Immature natural killer cell (primary cell): ENCODE measurements at places on chromosomes 12 and 14. TPM values are rescaled to one million over a fixed set of nuclear protein-coding genes. Genes with fewer than 3 reads are reported as not detected.

DNA sequence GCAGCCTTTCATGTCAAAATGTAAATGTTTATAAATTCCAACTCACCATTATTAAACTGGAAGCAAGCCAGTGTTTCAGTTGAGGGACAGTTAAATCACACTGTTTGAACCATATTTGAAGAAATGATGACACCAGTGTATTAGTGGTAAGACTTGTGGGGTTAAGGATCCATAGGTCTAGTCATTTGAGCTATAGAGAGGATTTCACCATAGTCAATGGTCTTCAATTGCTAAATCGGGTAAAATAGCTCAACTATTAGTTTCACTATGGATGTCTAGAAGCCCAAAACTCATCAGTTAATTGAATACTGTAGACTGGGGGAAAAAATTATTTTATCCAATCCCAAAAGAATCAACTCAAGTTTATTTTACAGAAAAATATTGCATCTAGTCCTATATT, 659.1 kb downstream of the NRXN3 start:
- no peak for DNase-seq

GRCh38 chr14:95488376-95489213, 27.9 kb downstream of the SYNE3 start:
- no peak for DNase-seq

DNA sequence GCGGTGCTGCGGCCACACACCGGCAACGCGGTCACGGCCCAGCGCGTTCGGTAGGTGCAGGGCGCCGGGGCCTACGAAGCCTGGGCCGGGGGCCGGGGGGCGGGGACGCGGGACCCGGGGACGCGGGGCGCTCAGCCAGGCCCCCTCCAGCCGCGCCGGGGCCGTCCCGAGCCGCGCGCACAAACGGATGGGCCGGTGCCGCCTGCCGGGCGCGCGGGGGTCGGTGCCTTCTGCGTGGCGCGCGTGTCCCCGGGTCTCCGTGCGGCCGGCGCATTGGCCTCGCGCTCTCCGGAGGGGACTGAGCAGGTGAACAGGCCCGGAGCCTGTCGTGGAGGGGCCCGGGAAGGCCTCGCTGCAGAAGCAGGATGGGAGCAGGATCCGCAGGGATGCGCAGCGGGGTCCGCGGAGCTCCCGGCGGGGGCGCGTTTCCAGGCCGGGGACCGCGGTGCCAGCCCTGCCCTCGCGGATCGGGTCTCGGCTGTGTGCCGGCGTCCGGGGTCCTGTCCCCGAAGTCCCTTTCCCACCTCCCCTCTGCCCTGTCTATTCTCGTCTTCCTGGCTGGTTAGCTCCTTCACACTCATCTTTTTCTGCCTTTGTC, 421 bp downstream of the GLT1D1 start:
- peak; percentile 29 for DNase-seq

GRCh38 chr12:27309293-27309994, 23.2 kb upstream of the BMAL2 start:
- no peak for DNase-seq

GRCh38 chr14:21095430-21096205, 2.8 kb downstream of the ZNF219 start:
- no peak for DNase-seq

- DNase-seq, result no peak
These were observed 114.3 kb downstream of the ADCK1 start for GRCh38 chr14:77914073-77914721.

GRCh38 chr14:22512106-22512814, 76.8 kb downstream of the DAD1 start:
- no peak for DNase-seq

DNA sequence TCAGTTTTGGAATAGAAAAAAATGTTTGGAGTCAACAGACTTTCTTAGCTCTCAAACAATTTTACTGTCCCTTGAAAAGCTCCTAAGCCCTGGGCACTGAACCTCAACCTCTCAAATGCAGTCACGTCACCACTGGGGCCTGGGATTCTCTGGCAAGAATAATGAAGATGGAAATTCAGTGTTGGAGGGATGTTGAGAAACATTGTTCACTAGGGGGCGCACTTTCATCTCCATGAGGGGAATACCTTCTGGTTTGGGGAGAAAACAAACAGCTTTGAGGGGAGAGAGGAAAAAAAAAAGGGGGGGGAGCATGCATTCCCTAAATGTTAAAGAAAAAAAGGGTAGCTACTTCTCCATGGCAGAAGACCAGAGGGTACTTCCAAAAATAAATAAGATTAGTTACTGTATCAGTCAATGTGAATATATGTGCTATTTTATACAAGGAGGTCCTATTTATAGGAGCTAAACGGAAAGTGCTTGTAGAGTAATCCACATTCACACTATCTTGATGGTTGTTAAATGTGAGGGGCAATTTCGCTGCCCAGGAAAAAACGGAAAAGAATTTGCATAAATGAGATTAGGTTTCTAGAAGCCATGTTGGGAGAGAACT, 5.8 kb upstream of the TBPL2 start:
- DNase-seq, result peak; percentile 40

DNA sequence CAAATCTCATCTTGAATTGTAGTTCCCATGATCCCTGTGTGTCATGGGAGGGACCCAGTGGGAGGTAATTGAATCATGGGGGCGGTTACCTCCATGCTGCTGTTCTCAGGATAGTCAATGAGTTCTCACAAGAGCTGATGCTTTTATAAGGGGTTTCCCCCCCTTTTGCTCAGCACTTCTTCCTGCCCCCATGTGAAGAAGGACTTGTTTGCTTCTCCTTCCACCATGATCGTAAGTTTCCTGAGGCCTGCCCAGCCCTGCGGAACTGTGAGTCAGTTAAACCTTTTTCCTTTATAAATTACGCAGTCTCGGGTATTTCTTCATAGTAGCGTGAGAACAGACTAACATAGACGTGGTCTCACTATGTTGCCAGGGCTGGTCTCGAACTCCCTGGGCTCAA, 56.1 kb upstream of the EIF5 start:
- DNase-seq, result no peak

- DNase-seq, result no peak
These were observed 9.7 kb downstream of the TNS2 start for GRCh38 chr12:53059434-53060063.

DNA sequence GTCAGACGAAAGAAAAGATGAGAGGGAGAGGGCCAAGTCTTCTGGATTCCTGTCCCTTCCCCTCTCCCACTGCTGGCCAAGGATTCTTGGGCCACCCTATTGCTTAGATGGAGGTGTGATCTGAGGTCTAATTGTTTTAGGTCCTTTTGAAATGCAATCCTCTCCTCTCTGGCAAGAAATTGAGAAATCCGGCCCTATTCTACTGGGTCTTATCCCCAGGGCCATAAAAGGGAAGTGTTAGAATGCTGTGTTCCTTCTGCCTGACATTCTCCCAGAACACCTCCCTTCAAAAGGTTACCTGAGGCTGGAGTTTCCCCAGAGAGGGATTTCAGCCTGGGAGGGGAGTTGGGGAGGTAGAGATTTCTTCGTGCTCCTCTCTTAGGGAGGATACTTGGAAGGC, 4.4 kb downstream of the WNT5B start:
- no peak for DNase-seq

DNA sequence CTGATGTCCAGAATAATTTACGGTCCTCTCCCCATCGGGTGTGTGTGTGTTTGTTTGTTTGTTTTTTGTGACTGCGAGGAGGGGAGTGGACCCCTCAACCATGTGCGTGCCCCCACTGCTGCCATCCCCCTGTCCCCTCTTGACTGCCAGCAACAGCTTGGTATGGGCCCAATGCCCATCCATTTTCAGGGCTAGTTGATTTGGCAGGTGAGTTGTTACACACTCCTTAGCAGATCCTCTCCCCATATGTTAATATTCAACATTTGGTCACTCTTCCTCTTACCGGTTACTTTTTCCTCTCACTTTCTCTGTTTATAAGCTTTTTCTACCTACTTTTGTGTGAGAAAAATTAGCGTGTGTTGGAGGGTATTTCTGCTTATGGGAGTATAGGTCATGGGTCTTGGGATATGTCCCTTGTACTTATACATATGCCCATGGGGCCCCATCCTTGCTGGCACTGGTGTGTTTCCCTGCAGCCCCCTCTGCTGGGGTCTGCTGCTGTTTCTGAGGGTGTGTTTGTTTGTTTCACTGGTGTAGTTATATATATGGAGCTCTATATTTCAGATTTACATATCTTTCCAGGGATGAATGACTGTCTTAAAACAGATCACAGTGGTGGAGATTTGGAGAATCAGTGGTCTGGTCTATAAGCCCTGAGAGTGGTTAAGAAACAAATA, 33.8 kb downstream of the ZFHX2 start:
- no peak for DNase-seq

- DNase-seq, result no peak
These were observed 11.8 kb downstream of the NUBPL start for GRCh38 chr14:31572955-31573354.

DNA sequence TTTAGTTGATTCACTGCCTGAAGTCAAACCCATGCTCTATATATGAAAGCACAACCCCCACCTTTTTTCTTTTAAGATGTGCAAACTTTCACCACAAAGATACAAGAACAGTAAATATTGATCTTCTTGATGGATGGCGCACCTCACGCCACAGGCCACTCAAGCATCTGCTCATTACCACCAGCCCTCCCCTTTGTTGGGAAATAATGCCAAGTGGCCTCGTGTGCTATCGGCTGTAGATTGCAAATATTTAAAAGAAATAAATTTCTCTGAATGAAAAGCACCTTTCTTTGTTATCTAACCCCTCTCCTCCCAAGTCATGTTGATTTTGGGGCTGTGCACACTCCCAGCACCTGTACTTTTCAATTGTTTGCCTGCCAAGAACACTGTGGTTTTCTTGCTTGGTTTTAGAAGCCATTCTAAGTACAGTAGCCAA, 122.7 kb downstream of the C12orf42 start:
- no peak for DNase-seq

DNA sequence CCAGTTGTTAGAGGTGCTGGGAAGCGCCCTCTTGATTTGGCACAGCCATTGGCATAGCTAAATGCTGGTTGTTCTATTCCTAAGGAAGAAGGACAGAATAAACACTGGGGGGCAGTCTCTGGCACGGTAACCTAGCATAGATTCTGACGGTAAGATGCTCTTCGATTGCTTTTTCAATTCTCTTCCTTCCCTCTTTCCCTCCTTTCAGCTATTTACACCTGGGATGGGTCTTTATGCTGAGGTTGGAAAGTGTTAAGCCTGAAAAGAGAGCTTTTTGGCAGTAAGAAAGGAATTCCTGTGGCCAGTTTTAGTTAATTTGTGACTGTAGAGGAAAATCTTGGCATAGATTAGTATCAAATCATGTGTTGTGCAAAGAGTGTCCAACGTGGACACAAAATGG, 162.8 kb downstream of the SNAPC1 start:
- DNase-seq, result peak; percentile 44

GRCh38 chr12:94557746-94558295, 92.5 kb downstream of the TMCC3 start:
- DNase-seq, result no peak

GRCh38 chr14:74647678-74648461, 35.8 kb upstream of the LTBP2 start:
- no peak for DNase-seq

- DNase-seq, result no peak
These were observed 45.4 kb downstream of the A2M start for GRCh38 chr12:9070351-9070750.

GRCh38 chr12:11746024-11746771, 96.7 kb downstream of the ETV6 start:
- DNase-seq, result no peak

GRCh38 chr12:52295663-52296062, 4.3 kb upstream of the KRT81 start:
- no peak for DNase-seq

DNA sequence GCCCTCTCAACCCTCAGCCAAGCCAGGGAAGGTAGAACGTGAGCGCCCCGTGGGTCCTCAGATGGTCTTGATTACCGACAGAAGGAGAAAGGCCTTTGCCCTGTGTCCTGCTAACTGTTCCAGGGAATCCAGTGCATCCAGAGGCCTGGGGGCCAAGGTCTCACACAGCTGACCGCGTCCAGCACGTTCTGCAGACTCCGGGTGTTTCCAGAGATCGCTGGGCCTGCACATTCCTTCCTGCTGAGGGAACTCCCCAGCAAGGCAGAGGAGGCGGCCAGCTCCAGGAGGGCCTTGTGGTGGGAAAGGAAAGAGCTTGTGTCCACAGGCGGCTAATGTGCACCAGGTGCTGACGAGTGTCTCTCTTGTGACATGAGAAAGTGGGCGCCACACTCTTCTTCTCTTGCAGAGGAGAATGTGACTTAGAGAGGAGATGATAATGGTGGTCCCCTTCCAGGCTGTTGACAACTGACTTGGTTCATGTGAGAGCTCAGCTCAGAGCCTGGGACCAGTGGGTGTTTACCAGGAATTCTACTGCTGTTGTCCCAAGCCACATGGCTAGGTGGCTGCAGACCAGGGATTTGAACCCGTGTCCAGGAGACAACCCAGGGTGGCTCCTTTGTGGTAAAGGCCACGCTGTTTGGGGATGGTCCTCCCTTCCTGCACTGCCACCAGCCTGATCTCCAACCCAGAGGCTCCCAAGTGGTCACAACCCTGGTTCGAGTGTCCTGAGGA, 46.8 kb upstream of the DLK1 start:
- DNase-seq, result no peak

- no peak for DNase-seq
These were observed 12.1 kb upstream of the GALNT16 start for GRCh38 chr14:69247676-69248440.

- DNase-seq, result no peak
These were observed 420.5 kb downstream of the GXYLT1 start for GRCh38 chr12:41724216-41724615.

- DNase-seq, result no peak
These were observed 14.7 kb downstream of the RHOF start for GRCh38 chr12:121778567-121779421.

HOTAIR gene
- polyA plus RNA-seq, result not detected

HOXC4 gene
- polyA plus RNA-seq, result 0.92 TPM

TAS2R50 gene
- not detected for polyA plus RNA-seq

LRRC10 gene
- polyA plus RNA-seq, result not detected

IRAK3 gene
- polyA plus RNA-seq, result 0.53 TPM

TPH2 gene
- polyA plus RNA-seq, result not detected

GPR68 gene
- 19.0 TPM for polyA plus RNA-seq

SLC6A15 gene
- polyA plus RNA-seq, result not detected

FGF6 gene
- polyA plus RNA-seq, result not detected
